ENCODE measurements at places on chromosomes 6 and 20.

DNA sequence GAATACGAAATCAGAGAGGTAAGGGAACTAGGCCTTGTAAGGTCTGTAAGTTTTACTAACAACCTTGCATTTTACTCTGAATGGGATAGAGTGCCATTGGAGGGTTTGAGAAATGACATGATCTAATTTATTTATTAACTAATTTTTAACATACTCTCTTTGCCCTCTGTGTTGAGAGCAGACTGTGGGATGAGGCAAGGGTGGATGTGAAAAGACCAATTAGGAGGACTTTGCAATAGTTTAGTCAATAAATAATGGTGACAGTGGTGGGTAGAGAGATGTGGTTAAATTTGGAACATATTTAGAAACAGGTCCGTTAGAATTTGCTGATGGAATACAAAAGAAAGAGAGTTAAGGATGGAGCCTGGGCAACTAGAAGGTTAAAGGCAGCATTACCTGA, 60.0 kb downstream of the MKKS start:
- no peak for DNase-seq

DNA sequence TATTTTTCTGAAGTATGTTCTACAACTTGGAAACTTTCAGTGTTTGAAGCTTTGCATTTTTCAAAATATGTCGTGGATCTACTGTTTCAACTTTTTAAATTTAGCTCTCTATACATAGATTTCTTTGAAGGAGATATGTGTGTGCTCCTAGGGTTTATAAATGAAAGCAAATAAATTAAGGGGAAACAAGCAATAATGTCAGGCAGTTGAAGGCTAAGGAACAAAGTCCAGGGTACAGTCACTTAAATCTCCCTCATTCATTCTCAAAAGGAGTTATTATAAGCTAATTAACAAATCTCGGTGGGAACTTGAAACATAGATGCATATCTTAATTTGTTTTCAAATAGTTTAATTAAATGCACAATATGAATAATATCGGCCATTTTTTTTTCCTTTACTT, 79.4 kb downstream of the SAMD5 start:
- no peak for DNase-seq

GRCh38 chr6:48401016-48401415, 290.0 kb upstream of the PTCHD4 start:
- no peak for DNase-seq

- DNase-seq = no peak
These were observed 90.5 kb downstream of the PRND start for GRCh38 chr20:4812216-4812615.

GRCh38 chr6:46243754-46244153, 73.0 kb upstream of the ENPP5 start:
- no peak for DNase-seq

DNA sequence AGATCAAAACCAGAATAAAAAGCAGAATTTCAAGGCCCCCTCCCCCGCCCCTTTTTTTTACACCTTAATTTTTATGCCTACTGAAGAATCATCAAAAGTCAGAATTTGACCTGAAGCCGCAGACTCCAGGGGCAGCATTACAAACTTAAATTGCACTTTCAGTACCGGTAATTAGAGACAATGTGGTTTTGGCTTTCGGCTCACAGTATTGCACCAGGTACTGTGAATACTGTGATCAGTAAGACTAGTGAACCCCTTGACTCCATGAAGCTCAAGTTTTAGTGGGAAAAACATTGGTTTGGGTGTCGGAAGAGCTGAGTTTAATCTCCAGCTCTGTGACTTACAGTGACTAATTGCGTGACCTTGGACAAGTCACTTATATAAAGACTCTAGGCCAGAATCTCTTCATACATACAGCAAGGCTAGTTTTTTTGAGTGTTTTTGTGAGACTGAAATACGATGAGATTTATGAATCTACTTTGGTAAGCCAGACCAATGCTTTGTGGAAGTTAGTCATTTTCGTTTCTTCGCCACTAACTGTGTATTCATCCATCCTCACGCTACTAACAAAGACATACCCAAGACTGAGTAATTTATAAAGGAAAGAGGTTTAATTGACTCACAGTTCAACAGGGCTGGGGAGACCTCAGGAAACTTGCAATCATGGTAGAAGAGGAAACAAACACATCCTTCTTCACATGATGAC, 114.7 kb downstream of the SASH1 start:
- DNase-seq = no peak

GRCh38 chr6:15303162-15303919, 57.5 kb downstream of the JARID2 start:
- no peak for DNase-seq

- no peak for DNase-seq
These were observed 447.2 kb downstream of the DOK5 start for GRCh38 chr20:54922636-54923035.
